ENCODE measurements at places on chromosomes 16 and 17.

DNA sequence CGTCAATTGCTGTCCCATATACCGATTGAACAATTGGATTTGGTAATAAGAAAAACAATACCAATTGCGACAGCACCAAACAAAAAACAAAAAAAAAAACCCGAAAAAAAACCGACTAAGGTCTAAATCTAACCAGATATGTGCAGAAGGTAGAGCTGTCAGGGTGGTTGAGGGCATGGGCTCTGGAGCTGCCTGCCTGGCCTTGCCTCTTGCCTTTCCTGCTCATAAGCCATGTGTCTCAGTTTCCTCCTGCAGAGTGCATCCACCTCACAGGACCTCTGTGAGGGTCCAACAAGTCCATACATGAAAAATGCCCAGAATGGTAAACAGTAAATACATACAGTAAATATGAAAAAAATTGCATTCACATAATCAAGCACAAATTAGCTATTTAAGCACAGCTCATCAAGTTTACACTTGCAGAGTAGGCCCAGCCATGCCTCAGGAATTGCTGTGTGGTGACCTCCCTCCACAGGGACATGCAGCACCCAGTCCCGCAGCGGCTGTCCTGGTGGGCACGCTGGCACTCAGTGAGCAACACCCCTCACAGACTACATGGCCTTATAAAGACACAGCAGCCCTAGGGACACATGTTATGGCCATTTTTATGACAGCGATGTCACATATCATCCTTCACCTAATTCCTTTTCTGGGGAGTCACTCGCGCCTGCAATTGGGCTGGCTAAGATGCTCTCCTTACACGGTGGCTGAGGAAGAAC, 17.9 kb downstream of the TBC1D28 start:
- DNase-seq: no peak

DNA sequence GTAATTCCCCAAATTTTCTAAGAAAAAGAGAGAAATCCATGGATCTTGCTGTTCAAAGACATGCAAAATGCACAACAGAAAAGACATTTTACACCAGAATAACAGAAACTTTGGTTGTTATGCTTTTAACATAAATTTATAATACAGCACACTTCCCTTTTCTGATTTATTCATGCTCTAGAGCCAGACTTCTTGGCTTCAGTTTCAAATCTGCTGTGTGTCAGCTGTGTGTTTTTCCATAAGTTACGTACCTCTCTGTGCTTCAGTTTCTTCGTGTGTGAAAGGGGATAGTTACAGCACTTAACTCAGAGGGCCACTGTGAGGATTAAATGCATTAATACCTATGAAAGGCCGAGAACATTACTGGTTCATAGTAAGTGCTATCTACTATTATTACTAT, 6.8 kb upstream of the CCL3L1 start:
- no peak for DNase-seq

GRCh38 chr16:19179546-19180490, 11.8 kb downstream of the SYT17 start:
- peak; percentile 69 for DNase-seq

- DNase-seq: no peak
These were observed 426.0 kb upstream of the CDH11 start for GRCh38 chr16:65547772-65548446.

DNA sequence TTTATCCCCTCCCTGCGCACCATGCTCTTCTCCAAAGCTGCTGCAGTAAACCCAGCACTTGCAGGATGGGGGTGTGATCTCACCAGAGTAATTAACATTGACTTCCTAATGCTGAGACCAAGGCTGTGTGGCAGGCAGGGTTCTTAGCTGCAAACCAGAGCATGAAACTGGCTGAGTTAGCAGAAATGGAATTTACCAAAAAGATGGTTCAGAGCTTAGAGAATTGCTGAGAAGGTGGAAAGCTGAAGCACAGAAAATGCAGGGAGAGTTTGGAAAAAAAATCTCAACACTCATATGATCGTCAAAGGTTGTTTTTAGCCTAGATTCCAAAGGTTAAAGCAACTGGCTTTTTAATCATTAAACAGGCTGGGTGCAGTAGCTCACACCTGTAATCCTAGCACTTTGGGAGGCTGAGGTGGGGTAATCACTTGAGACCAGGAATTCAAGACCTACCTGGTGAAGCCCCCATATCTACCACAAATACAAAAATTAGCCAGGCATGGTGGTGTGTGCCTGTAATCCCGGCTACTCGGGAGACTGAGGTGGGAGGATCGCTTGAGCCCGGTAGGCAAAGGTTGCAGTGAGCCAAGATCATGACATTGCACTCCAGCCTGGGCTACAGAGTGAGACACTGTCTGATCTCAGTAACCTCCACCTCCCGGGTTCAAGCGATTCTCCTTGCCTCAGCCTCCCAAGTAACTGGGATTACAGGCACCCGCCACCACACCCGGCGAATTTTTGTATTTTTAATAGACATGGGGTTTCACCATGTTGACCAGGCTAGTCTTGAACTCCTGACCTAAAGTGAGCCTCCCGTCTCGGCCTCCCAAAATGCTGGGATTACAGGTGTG, 6.0 kb upstream of the TXNDC11 start:
- DNase-seq: no peak

- no peak for DNase-seq
These were observed 6.9 kb downstream of the MRM1 start for GRCh38 chr17:36608280-36608679.

DNA sequence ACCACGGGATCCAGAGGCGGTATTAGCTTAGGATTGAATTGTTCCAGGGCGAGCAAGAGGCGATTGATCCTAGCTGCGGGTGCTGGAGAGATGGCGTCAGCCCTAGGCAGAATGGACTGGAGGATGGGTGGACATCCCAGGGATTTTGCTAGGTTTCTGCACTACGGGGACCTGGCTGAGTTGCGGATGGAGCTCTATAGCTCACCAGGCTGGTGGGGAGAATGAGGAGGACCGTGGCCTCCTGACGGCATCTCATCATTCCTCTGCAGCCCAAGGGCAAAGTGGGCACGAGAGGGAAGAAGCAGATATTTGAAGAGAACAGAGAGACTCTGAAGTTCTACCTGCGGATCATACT, 614 bp downstream of the TMEM208 start:
- DNase-seq: no peak
